ENCODE measurements at places on chromosomes 12 and 14.

DNA sequence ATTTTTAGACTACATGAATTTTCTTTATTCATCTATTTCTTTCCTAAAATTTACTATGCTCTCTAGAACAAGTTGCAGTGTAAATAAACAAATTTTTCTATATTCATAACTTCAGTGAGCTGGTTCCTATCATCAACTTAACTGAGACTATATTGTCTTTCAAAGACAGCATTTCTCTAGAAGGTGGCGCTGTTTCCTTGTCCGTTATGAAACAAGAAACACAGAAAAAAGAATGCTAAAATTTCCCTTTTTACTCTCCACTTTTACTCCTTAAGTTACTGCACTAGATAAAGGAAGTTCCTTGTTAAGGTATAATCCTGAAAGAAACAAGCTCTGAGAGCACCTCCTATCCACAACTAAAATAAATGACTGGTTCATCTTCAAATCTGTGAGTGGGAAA is 8.2 kb upstream of the CLEC2A start:
- peak; percentile 19 for DNase-seq

DNA sequence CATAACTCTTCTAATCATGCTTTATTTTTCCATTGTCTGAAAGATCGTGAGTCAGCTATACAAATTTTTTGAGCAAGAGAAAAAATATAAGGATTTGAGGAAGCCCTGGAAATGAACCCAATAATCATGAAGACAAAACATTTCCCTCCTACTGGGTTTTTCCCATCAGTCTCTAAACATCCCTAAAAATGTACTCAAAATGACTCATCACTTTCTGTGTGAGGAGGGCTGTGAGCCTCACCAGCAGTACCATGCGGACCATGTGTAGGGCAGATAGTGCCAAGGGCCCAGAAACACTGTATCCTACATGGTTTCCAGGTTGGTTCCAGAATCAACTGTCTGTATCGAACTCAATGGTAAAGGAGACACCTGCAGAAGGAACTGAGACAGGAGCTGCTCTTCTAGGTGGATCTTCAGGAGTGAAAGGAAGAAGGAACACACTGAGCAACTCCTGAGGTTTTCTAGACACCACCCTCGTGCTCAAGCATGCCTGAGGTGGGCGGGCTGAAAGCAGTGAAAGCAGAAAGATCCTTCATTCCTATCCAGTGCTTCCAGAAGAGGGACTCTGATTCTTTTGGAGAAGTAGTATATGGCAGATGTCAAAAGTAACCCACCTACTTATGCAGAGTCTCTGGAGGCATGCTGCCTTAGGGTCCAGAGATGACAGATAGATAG is 48.6 kb upstream of the RHOJ start:
- DNase-seq: peak; percentile 6

- no peak for DNase-seq
Measured at GRCh38 chr12:84329938-84330337, 582.7 kb downstream of the SLC6A15 start.

DNA sequence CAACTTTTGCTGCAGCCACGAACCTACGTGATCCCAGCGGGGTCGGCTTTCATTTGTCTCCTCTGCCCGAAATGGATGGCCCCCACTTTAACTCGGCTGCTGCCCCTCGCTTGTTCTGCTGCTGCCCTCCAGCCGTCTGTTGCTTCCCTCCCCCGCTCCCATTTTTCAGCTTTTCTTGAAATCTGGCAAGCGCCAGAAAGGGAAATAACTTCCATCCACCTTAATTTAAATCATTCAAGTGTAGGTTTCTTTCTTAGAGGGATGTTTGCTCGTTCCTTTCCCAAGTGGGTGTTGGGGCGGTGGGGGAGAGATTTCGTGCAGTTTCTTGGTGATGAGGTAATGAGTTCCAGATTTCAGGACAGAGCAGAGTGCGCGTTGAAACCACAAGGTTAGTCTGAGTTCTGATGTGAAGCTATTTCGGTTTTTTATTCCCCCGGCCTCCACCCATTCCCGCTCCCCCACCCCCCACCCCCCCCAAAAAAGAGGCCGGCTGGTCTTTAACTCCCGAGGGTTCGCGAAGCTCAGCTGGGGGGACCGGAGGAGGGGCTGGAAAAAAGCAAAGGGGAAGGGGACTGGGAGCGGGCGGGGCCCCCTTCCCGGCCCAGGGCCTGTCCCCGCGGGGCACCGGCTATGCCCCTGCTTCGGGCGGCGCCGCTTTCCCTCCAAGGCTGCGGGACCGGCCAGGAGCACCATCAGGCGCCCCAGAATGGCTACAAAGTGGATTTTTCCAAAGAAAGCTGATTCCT is 2.2 kb upstream of the ZFP36L1 start:
- DNase-seq: peak; percentile 94

- no peak for DNase-seq
Measured at GRCh38 chr12:96131230-96131788, 62.9 kb upstream of the ELK3 start.

Data from iris pigment epithelial cell (primary cell).